ENCODE measurements at places on chromosomes 1 and 21.

- no peak for DNase-seq
Measured at GRCh38 chr1:230037261-230037660, 29.8 kb upstream of the GALNT2 start.

GRCh38 chr1:119081267-119081666, 59.2 kb downstream of the WARS2 start:
- DNase-seq, result no peak

- DNase-seq, result no peak
Measured at GRCh38 chr1:94270801-94271203, 33.4 kb upstream of the ARHGAP29 start.

DNA sequence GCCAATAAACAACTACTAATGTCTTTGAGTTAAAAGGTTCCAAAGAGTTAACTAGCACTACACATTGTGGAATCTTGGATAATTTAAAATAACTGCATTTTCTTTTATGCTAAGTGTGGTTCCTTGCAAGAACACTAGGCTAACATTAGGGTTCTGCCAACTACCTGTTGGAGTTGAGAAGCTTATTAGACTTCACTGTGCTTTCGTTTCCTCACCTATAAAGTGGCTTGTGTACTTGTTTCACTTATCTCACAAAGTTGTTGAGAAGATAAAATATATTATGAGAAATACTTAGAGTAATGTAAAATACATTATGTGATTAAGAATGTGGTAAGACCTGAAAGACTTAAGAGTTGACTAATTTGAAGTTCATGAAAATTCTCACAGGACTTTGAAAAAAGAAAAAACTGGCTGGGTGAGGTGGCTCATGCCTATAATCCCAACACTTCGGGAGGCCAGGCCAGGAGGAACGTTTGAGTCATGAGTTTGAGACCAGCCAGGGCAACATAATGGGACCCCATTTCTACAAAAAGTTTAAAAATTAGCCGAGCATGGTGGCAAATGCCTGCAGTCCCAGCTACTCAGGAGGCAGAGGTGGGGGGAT, 5.6 kb upstream of the RRAGC start:
- no peak for DNase-seq

GRCh38 chr1:147794570-147794969, 34.2 kb upstream of the GJA5 start:
- DNase-seq, result no peak

DNA sequence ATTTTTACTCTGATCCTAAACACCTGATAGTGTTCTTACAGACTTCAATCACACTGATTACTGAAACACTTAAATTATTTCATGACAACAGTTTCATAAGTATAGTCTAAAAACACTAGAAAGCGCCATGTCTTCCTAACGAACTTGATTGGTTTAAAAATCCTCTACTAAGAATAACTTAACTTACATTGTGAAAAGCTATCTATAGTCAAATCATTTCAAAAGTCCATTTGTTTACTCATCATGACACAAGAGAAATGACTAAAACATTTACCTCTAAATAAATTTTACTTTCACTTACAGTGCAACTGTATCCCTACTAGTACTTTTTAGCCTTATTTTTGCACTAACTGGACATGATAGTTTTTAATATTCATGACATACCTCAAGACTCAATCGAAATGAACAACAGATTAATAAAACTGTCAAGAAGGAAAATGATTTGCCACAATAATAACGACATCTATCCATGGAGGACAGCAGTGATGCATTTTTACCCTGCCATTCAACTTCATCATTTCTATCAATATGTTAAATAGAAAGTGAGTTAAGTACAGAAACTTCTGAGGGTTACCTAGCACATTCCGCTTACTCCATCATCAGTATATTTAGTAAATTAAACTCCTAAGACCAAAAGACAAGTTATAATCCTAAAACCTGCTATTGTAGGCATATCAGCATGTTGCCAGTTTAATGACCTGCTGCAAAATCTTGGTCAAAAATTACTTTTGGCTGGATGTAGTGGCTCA, 38.4 kb downstream of the AHCTF1 start:
- DNase-seq, result no peak

GRCh38 chr1:244391761-244392160, 59.9 kb downstream of the ADSS2 start:
- no peak for DNase-seq

- no peak for DNase-seq
Measured at GRCh38 chr1:156320560-156320959, 17.5 kb downstream of the CCT3 start.

DNA sequence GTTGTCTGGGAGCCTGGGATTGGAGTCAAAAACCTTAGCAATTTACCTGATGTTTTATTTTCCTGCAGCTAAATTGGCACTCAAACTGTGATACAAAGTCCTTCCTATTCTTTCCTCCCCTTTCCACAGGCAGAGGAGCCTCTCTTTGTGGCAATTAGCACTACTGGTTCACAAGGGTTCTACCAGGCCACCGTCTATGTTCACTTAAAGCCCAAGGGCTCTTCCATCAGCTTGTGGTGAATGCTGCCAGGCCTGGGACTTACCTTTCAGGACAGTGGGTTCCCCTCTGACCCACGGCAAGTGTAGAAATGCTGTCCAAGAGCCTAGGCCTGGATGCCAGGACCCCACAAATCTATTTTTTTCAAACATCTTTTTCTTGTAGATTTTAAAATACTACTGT, 251.9 kb upstream of the B3GALT2 start:
- DNase-seq, result no peak

DNA sequence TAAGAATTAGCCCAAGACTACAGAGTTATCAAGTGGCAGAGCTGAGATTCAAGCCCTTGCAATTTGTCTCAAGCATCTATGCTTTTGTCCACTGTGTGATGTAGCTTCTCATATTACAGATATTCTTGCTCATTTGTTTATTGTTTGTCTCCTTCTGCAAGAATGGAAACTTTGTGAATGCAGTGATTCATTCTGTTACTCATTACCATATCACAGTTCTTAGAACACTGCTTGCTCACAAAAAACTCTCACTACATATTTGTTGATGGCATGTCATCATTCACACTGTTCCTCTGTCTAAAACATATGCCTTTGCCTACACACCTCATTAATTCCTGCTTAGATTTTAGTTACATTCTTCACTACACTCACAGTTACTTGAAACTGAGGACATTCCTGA, 1198.9 kb downstream of the PLA2G4A start:
- DNase-seq, result no peak

GRCh38 chr1:236724506-236724905, 38.2 kb downstream of the ACTN2 start:
- no peak for DNase-seq

- no peak for DNase-seq
Measured at GRCh38 chr1:178485541-178485981, 11.2 kb downstream of the CLEC20A start.

DNA sequence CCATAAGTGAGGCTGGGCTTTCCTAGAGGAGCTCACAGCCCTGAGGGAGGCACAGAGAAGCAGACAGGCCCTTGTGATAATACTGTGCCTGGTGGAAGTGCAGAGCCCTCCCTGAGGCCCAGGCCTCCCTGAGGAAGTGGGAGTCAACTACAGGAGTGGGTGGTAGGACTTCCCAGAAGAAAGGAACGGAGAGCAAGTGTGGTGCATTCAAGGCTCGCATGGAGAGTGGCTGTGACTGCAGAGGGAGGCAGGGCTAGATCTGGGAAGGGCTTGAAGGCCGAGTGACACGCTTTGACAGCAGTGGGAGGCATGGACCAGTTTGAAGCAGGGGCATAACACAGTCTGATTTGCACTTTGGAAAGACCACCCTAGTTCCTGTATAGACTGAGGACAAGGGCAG, 37.3 kb downstream of the AZIN2 start:
- DNase-seq, result no peak

DNA sequence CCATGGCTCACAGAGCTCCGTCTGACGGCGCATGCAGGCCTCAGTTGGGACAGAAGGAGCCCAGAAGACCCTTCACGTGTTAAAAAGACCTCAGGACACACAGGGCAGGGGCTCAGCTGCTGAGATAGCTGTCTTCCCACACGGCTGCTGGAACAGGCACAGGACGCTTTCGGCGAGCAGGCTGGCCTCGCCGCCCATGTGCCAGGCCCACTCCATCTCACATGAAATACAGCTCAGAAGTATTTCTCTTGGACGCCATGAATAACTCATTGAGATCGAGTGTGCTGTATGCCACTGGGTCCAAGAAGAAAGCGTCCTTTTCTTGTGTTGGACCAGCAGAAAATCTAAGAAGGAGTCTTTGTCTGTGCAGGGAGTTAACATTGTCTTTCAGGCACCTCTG, 69.6 kb downstream of the SIM2 start:
- DNase-seq, result no peak

- DNase-seq, result no peak
Measured at GRCh38 chr1:15107058-15107687, 46.4 kb upstream of the TMEM51 start.

DNA sequence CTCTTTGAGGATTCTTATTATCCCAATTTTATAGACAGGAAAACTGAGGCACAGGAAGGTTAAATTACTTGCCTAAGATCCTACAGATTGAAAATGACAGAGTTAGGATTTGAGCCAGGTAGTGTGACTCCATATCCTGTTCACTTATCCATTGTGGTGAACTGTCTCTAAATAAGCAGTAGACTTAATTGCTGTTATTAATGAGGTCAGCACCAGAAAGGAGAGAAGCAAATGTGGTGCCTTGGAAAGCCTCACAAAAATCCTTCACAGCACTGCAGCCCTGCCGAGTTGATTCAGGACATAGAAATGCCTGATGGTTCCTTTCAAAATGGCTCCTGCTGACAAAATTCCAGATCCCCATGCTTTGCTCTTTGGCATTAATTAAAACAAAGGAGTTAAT, 193.3 kb upstream of the BEND5 start:
- no peak for DNase-seq

- DNase-seq, result peak; percentile 47
Measured at GRCh38 chr1:47709019-47709871, 271.4 kb downstream of the FOXD2 start.

DNA sequence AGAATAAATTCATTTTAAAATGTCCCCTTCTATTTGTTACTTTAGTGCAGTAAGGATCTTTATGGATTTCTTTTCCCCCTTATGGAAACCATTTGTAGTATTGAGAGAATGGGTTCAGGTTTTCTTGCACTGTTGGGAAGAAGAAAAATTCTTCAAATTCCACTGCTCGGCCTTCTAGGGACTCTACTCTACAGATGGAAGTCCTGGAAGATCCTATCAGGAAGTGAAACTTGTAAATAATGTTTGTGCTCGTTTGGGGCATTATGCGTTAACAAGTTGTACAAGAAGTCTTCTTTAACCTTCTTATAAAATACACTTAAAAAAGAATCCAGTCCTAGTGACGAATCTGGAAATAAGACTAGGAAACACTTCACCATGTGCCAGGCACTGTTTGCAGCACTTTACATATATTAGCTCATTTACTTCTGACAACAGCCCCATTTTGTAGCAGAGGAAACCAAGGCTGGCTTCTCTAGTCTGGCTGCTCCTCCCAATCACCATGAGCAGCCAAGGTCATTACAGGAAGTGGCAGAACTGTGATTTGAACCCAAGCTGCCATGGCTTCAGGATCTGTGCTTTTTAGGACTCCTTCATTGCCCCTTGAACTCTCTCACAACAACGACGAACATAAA, 11.8 kb downstream of the LRRC8D start:
- DNase-seq, result no peak

DNA sequence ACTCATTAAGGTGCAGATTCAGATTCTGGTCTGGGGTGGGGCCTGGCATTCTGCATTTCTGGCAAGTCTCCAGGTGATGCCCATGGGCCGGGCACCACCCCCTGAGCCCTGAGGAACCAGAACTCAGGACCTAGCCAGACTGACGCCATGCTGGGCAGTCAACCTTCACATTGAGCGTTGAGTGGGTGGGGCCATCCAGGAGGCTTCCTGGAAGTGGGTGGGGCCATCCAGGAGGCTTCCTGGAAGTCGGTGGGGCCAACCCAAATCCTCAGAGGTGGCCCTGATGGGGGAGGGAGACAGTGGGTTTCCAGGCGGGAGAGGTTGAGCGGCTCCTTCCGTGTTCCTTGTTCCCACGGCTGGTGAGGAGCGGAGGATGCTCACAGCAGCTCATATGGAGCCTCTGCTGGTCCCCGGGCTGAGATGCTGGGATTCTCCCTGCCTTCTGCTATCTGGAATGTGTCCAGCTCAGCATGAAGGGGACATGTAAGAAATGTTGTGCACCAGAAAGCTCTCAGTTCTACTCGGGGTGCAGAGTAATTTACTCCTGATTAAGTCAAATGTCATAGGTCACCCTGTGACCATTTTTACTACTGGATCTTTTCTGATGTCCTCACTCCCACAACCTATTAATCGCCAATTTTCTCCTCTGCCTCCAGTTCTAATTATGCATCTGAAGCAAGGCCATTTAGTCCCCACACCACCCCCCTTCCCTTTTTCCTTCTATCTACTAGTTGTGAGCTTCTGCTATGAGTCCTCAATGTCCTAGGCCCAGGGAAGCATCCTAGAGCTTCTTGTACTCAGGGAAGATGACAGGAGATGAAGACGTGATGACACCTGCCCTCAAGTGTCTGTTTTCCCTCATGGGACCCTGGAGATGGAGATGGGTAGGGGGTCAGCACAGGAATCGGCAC, 435.4 kb downstream of the PTPRU start:
- DNase-seq, result no peak

GRCh38 chr1:178451529-178451928, 45.2 kb downstream of the CLEC20A start:
- DNase-seq, result no peak

- no peak for DNase-seq
Measured at GRCh38 chr21:35968564-35968963, 91.8 kb downstream of the SETD4 start.

GRCh38 chr1:35680271-35680670, 38.4 kb downstream of the C1orf216 start:
- DNase-seq, result no peak

DNA sequence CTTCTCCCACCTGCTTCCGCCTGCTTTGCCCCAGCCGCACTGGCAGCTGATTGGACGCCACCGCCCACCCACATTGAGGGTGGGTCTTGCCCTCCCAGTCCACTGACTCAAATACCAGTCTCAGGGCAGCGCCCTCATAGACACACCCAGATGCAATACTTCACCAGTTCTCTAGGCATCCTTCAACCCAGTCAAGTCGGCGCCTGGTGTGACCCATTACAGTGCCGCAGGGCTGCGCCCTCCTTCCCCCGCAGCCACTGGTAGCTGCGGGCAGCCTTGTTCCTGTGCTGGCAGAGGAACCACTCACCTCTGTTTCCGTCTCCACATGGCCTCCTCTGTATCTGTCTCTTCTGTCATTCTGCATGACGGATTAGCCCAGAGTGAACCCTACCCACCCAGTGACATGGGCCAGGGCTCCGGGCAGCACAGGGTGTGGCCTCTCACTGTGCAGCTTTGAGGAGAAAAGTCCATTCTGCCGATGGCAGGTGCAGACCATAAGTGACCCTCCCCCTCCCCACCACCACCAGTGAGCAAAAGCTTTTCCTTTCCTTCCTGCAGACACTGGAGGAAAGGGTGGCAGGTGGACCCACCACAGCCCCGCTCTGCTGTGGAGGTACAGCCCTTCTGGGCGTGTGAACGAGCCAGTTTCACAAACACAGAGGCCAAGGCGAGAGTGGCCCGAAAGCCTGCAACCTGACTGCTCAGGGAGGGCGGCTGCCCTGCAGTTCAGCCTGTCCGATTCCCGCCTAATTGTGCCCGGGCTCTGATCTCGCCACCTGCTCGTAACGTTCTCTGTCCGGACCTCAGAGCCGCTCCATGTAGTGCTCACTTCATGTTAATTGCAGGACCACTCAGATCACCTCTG, 57.1 kb downstream of the FAAP20 start:
- DNase-seq, result no peak
